ENCODE measurements at places on chromosomes 16 and 17.

GRCh38 chr17:68297195-68297594 lies 5.9 kb downstream of the ARSG start:
- no peaks in the 10 kb centered on the region for H3K27me3 ChIP-seq
- H3K4me3 ChIP-seq = no peak overlapping the region
- H3K27ac ChIP-seq = no peak overlapping the region
- peaks cover 24% of the 10 kb centered on the region for H3K4me1 ChIP-seq
- H3K36me3 ChIP-seq = no peaks in the 10 kb centered on the region

GRCh38 chr16:14483819-14484385 lies 146.2 kb downstream of the PARN start:
- H3K36me3 ChIP-seq = peaks cover 8% of the 10 kb centered on the region
- H3K4me3 ChIP-seq = no peak overlapping the region
- H3K4me1 ChIP-seq = peaks cover 10% of the 10 kb centered on the region

GRCh38 chr16:57911743-57912142 lies 59.2 kb downstream of the CNGB1 start:
- H3K27me3 ChIP-seq = no peaks in the 10 kb centered on the region
- DNase-seq = peak; percentile 69
- H3K36me3 ChIP-seq = no peaks in the 10 kb centered on the region
- H3K4me1 ChIP-seq = peaks cover 11% of the 10 kb centered on the region
- no peak overlapping the region for H3K4me3 ChIP-seq

DNA sequence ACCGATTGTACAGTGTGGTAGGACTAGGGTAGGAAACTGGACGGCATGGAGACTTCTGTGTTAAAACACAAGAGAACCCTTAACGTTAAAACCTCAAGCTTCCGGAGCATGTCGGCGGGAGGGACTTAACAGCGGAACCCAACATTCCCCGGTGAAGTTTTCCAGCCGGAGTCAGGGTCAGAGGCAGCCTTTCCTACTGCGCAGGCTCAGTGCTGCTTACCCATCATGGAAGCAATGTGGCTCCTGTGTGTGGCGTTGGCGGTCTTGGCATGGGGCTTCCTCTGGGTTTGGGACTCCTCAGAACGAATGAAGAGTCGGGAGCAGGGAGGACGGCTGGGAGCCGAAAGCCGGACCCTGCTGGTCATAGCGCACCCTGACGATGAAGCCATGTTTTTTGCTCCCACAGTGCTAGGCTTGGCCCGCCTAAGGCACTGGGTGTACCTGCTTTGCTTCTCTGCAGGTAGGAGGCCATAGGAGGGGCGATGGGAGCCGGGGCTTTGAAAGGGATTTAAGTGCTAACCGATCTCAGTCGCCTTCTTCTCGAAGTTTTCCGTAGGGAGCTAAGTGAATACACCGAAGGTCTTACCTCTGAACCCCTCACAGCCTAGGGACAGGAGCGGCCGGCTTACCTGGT lies at the start of gene PIGL:
Gene PIGL, plus strand, starts transcription at position 209 of the 634 bp plus-strand sequence. Its CDS starts 17 bp downstream, at position 226.
- H3K4me3 ChIP-seq = peak within 1 kb of the TSS; percentile 93
- DNase-seq = peak; percentile 89
- peak within 1 kb of the TSS; percentile 95 for H3K27ac ChIP-seq
- H3K36me3 ChIP-seq = no peaks in the 10 kb centered on the region
- peaks cover 4% of the 10 kb centered on the region for H3K4me1 ChIP-seq
- H3K27me3 ChIP-seq = no peaks in the 10 kb centered on the region

GRCh38 chr17:40491486-40491885 lies 9.9 kb downstream of the TNS4 start:
- no peaks in the 10 kb centered on the region for H3K36me3 ChIP-seq
- no peaks in the 10 kb centered on the region for H3K27me3 ChIP-seq
- H3K27ac ChIP-seq = no peak overlapping the region
- peaks cover 17% of the 10 kb centered on the region for H3K4me1 ChIP-seq
- no peak for DNase-seq

- H3K4me3 ChIP-seq = no peak within 1 kb of the TSS
- no peaks in the 10 kb centered on the region for H3K36me3 ChIP-seq
- no peaks in the 10 kb centered on the region for H3K4me1 ChIP-seq
- no peak for DNase-seq
- no peaks in the 10 kb centered on the region for H3K27me3 ChIP-seq
- H3K27ac ChIP-seq = no peak within 1 kb of the TSS
Observed at GRCh38 chr17:56152874-56153602, at the start of gene ANKFN1. Gene ANKFN1, plus strand, starts transcription at chr17:56153475. Its CDS starts 59,193 bp downstream, at chr17:56212668.

All from trophoblast cell (in vitro differentiated cells and primary cell).